Stimulated activated CD8-positive, alpha-beta memory T cell treated with anti-CD3 and anti-CD28 coated beads, Interleukin-15, amount 100 ng/mL, for 4 hours (primary cell): ENCODE measurements at places on chromosomes 7 and 10.

DNA sequence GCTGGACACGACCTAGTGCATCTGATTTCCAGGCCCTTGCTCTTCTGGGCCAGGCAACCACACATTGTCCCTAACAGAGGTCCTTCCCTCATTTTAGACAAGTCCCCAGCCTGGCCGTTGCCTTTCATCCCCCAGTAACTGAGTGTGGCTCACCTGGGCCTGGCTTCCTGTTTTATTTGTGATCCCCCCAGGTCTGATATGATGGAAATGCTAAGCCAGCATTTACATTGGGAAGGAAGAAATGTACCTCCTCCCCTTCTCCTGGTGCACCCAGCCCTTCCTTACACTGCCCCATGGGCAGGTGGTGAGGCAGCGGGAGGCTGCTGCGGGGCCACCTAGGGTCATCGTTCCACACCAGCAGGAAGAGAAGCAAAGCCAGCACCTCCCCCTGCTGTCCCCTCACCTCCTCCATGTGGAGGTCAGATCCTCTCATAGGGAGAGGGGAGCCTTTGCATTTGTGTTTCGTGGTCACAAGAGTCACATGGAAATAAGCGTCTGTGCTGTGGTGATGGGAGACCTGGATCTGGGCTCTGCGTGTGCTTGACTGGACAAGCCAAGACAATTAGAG, 108.8 kb downstream of the GLRX3 start:
- no peak for DNase-seq

- DNase-seq: no peak
These were observed 3.8 kb upstream of the CRCP start for GRCh38 chr7:66110856-66111255.

GRCh38 chr10:48439031-48439430, 132.6 kb downstream of the MAPK8 start:
- DNase-seq: no peak

GRCh38 chr7:98674461-98674860, 57.4 kb downstream of the NPTX2 start:
- DNase-seq: no peak

DNA sequence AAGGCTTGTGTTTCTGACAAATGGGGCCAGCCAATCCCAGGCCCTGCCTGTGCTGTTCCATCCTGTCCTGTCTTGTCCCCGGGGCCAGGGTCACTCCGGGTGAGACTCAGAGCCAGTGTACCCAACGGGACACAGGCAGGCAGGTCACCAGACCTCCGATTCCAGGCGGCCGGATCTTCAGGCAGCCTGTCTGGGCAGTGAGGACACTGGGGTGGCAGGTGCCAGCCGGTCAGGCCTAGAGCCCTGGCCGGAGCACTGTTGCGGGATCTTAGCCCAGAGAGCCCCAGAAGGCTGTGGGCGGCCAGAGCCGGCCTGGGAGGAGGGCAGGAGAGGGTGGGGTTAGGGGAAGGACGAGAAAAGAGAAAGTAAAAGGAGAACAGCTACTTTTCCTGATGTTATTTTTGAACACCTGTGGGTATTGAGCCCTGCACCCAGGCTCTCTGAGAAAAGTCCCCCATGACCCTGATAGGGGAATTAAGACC, 134.3 kb upstream of the TNRC18 start:
- no peak for DNase-seq

GRCh38 chr10:61063034-61063433, 119.0 kb upstream of the RHOBTB1 start:
- no peak for DNase-seq

DNA sequence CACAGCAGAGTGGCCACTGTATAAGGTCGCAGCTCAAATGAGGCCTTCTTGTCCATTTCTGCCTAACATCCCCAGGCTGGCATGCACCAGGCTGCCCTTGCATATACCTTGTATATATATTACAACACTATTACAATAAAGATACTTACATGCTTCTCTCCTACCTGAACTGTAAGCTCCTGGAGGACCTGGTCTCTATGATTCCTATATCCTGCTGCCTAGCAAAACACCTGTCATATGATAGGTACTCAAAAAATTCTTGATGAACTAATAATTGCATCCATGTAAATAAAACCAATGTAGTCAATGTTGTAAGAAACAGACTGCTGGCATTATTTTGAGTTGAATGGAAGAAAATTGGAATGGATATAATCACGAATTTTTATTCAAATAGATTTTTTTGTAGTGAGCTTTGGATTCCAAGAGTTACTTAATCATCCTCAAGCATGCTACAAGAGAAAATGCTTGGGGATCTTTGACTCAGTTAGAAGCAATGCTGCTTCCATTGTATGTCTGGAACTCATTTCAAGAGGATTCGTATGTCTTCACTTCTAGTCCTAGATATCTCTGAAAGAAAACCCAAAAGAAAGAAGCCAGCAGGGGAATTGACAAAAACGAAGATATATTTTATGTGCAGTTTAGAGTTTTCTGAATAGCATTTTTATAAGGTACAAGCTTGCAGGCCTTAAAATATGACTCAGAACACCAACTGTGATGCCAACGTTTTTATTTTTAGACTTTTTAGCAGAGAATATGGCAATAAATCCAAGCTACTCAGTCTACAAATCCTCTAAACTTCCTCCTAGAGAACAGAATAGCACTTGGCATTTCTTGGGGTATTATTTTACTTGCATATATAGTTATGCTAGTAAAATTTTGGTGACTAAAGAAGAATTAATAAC, 53.1 kb downstream of the OSBPL3 start:
- DNase-seq: no peak

- DNase-seq: no peak
These were observed 6.8 kb downstream of the FFAR4 start for GRCh38 chr10:93573051-93573909.

DNA sequence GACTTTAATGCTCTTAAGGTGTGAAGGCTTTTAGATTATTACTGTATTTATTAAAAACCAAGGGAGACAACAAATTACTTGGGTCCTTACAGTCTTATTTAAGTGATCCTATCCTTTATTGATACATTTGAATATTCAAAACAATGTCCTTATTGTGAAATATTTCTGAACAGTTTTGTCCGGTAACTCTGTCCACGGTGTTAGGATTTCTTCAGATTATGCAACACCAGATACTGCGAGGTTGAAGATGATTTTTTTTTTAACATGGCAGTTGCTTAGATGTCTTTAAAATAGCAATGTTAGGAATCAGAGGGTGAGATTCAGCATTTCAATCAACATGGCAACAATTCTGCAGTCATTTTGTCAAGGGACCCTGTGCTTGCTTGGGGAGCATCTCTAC, 176.5 kb downstream of the CSTF2T start:
- no peak for DNase-seq

GRCh38 chr7:93062599-93062998, 55.2 kb downstream of the SAMD9 start:
- no peak for DNase-seq

- DNase-seq: no peak
These were observed 48.4 kb upstream of the GNA12 start for GRCh38 chr7:2892549-2892948.

GRCh38 chr10:51903675-51904074, 204.3 kb upstream of the CSTF2T start:
- DNase-seq: no peak

- DNase-seq: no peak
These were observed 140.3 kb upstream of the LAMB4 start for GRCh38 chr7:108270385-108271015.

DNA sequence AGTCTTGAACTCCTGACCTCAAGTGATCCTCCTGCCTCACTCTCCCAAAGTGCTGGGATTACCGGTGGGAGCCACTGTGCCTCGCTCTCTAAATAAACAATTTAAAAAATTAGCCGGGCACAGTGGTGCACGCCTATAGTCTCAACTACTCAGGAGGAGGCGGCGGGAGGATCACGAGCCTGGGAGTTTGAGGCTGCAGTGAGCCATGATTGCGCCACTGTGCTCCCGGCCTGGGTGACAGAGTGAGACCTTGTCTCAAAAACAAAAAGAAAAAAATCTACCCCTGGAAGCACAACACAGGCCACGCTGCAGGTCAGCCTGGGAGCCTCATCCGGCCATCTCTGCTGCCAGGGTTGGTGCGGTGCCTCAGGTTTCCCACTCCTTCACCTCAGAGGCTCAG, 3.8 kb upstream of the EIF3B start:
- DNase-seq: no peak

DNA sequence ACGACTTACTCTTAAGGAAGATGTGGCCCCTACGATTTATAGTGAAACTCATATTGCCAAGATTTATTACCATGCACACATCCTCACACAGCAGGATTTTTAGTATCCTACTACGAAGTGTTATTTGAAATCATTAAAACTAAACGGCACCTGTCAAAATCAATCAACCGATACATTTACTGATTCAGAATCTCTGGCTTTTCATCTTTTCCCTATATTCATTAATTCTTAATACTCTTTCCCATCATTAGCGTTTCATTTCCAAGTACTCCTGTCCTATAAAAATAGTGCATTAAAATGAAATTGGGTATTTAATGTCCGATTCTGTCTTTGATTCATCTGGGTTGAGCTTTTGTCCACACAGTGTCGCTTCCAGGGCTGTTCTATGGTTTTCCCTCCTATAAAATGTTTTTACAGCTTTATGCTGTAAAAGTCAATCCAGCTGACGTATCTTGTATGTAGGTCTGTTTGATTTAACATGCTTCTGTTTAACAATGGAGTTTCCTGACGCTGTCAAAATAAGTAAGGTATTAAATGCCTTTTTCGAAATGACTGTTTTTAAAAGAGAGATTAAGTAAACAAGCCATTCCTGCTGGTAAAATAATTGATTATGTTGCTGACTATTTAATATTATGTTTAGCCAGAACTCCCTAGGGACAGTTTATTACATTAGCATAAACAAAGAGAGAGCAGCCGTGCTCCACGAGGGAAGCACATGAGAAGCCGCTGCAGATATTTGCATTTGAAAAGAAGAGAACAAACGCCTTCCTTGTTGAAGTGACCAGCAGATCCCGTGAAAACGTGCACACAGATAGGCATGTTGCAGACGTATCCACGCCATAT, 22.3 kb upstream of the SFMBT2 start:
- no peak for DNase-seq

DNA sequence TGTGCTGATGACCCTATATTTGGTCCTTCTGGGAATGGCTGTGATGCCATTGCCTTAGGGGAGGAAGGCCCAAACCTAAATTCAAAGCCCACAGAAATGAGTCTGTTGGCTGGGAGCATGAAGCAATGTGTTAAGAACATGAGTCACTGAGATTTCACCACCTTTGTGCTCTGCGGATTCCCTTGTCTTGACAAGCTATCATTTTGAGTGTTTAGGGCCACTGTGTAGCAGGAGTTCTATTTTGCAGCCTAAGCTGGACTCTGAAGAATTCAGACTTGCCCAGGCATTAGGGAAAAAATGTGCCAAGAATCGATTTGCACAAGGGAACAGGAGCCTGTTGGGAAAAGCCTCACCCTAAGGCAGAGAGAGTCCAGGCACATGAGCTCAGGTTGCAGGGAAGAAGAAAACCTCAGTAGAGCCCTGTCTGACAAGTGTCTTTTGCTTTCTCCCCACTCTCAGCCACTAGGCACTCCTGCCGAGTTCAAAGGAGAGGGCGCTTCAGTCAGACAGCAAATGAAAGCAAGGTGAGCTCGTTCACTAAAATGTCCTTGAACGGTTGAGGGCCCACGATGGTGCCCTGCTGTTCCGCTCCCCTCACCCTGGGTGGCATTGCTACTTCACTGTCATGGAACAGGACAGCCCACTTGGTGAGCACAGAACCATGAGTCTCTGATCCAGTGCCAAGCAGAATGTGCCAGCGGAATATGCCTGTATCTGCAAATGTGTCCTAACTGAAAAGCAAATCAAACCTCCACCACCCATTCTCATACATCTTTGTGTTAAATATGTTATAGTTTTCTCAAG, 93.6 kb downstream of the PRLHR start:
- no peak for DNase-seq

DNA sequence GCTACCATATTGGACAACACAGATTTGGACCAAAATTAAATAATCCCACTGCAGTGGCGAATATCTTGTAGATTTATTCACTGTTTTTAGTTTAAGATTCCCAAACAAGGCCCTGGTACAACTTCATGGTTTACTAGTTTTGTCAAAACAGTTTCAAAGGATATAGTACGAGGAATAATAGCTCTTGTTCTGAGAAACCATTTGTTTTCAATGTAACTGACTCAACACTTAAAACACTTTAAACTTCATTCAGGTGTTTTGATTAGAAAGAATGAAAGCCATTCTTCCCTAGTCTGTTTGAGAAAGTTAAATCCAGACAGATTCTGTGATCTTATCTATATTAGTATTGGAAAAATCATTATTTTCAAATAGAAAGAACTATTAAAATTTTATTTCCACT, 276.4 kb upstream of the MKLN1 start:
- no peak for DNase-seq

DNA sequence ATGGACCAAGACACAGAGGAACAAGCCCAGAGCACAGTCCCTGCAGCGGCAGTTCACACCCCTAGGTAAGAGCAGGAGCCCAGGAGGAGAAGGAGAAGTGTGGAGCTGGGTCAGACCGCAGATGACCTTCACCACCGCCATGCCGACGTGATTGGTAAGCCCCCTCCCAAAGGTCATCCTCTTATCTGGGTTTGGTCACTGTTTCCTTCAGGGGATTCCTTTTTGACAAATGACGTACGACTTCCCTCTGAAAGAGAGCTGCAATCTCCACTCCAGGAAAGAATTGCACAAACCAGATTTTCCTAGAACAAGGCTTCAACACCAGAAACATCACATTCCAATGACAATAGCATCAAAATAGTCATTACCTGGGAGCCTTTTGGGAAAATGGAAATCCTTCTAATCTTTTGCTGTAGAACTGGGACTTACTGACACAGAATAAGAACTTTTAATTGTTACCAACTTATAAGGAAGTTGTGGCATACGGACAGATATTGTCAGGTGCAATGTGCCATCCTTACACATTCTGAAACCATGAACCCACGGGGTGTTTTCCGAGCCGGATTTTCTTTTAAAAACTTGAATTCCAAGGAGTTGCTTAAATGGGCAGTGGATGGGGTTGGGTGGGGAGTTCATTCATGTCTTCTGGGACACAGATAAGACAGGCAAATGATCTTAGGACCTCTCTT, 20.8 kb upstream of the ADAM12 start:
- no peak for DNase-seq

DNA sequence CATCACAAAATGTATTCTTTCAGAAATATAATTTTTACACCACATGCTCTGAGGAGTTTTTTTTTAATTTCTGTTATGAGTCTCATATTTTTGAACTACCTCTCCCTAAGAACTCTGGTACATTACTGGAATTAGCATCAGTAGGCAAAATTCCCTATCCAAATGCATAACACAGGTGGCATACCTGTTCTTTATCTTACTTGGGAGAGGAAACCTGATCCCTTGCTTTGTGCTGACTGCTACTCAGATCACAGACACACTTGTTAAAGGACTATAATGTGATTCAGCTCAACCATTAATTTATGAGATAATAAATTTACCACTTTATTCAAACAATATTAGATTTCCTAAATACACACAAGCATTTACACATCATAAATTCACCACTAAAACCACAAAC, 617.2 kb downstream of the GRM8 start:
- no peak for DNase-seq

DNA sequence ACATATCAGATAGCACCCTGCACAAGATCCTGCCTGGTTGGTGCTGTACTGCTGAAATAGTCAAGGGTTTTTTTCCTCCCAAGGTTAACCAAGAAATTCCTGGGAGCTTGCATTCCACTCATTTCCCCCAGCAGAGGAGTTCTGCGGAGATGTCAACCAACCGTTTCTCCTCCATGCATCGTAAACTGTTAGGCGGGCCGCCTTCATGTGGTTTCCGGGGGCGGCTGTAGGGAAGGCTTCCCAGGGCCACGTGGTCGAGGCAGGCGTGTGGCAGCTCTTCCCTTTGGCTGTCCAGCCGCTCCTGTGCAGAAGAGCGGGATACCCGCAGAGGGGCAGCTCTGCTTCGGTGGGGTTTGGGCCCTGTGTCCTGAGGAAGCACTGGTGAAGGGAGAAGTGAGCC, 113.7 kb downstream of the RGS10 start:
- DNase-seq: no peak
